ENCODE measurements at places on chromosomes 6 and 20.

DNA sequence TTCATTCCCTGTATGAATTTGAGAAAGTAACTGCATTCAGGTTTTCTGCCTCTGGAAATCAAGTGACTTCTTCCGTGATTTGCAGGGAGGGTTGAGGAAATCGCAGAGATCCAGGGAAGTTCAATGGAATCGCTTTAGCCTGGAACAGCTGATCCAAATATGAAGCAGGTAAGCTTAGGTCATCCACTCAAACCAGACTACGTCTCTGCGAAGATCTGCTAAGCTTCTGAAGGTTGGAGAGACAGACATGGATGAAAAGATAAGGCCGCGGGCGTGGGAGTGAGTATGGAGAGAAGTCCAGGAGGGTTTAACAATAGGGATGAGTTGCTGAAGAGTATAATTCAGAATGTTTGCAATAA is 34.2 kb upstream of the BTN3A2 start:
- no peak for DNase-seq

DNA sequence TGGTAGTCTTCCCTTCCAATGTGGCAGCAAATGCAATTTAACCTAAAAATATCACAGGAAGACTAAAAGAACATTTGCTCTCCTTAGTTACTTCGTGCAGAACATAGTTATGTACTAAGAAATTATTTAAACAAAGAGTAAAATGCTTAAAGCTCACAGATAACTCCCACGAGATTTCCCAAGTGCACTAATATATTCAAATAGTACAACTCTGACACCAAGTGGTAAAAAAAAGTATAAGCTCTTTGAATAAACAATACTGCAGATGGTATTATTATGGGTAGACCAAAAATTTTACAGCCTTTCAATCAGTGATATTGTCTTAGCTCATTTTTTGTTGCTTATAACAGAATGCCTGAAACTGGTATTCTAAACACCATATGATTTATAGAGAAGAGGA is 52.8 kb upstream of the FILIP1 start:
- DNase-seq: no peak

GRCh38 chr6:118644007-118644406 is 7.4 kb downstream of the CEP85L start:
- no peak for DNase-seq

DNA sequence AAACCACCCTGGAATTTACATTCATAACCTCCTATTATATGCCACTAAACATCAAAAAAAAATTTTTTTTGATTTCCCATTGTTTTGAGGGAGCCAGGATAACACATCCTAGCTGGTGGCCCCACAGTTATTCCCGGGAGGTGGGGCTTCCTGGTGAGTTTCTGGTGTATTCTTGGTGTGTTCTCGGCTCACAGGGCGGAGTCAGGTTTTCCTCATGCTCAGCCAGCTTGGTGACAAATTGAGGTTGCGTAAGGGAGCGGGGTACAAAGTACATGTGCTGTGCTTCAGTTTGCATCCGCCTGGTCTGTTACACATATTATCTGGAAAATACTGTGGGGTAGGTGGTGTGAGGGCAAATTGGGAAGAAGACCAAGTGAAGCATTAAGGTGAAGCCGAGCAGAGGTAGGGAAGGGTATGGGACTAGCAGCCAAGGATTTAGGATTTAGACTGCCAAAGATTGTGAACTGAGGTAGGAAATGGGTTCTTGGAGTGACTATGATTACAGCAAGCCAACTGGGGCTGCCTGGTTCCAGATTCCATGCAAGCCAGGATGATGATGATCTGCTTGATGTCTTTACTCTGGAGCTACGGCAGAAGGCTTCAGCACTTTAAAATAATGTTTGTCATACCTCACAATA is 46.2 kb upstream of the EEF1A1 start:
- DNase-seq: no peak

GRCh38 chr6:21961226-21961625 is 335.6 kb downstream of the PRL start:
- DNase-seq: no peak

DNA sequence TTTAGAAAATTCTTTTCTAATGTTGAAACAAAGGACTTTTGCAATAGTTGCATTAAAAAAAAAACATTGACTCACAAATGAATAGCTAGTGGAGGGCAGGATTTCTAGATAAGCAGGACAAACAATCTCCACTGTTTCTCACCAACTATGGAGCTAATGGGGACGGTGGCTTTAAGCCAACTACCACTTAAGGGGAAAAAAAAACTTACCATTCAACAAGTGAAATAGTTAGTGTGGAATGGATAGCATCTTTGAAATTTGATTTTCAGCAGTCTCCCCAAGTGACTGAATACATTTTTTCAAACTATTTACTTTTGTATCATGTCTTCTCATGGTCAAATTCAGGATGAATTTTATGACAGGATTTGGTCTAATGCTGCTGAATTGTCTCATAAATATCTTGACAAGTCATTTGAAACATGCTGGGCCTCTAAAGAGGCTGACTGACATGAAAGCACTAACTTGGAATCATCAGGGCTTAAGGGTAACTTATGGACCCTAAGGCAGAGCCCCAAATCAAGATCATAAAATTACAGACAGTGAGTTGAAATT is 100.5 kb downstream of the EYA4 start:
- no peak for DNase-seq
